ENCODE measurements at places on chromosomes 5 and 9. TPM values are rescaled to one million over a fixed set of nuclear protein-coding genes. Genes with fewer than 3 reads are reported as not detected.

- DNase-seq: peak; percentile 50
These were observed 76.5 kb upstream of the OLFM1 start for GRCh38 chr9:135010921-135011320.

- no peak for DNase-seq
These were observed 100.4 kb downstream of the DAB2IP start for GRCh38 chr9:121751686-121752445.

- DNase-seq: no peak
These were observed 6.0 kb downstream of the MRPS2 start for GRCh38 chr9:135506327-135507103.

TAS2R1 gene
- total RNA-seq: not detected

GRCh38 chr5:141223112-141223783 is at the start of gene PCDHB14:
PCDHB14 (plus strand) TSS chr5:141223343; CDS start chr5:141223506, 163 bp downstream.
- DNase-seq: no peak

DNA sequence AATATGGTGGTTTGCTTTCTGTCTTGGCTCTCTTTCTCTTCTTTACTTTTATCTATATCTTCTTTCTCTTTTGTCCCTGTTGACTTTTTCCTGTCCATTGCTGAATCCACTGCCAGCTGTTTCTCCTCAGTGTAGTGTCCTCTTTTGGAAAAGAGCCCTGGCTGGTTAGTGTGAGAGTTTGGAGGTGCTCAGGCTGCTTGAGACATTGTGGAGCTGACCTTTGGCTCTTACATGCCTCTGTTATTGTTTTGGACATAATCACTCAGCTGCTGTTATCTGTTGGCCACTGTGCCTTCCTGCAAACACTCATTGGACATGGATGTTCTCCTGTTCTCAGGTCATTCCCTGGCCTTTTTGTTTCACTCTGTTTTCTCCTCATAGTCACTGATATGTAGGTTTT is 295.4 kb upstream of the RIOK2 start:
- DNase-seq: peak; percentile 3

DNA sequence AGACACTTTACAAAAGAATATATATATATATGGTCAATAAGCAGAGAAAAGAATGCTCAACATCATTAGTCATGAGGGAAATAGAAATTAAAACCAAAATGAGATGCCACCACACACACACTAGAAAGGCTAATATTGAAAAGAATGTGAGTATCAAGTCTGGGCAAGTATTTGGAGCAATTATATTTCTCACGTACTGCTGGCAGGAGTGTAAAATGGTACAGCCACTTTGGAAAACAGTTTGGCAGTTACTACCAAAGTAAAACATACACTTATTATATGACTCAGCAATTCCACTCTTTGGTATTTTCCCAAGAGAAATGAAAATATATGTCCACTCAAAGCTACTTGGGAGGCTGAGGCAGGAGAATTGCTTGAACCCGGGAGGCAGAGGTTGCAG is 29.8 kb downstream of the NEUROG1 start:
- no peak for DNase-seq

DNA sequence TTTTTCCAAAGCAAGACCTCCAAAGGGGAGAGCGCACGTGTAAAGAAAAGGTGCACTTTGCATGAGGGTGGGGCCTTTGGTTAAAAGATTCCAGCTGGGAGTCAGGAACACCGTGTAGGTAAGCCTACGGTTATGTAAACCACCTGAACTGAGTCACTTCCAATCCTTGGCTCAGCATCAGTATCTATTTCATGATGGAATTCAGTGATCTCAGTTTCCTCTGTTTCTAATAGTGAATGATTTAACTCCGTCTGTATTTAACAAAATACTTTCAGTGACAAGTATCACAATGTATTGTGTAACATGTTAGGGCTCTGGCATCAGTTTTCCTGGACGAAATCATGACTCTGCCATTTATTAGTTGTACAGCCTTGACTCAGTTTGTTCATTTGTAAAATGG is 1.3 kb upstream of the SVEP1 start:
- no peak for DNase-seq

DNA sequence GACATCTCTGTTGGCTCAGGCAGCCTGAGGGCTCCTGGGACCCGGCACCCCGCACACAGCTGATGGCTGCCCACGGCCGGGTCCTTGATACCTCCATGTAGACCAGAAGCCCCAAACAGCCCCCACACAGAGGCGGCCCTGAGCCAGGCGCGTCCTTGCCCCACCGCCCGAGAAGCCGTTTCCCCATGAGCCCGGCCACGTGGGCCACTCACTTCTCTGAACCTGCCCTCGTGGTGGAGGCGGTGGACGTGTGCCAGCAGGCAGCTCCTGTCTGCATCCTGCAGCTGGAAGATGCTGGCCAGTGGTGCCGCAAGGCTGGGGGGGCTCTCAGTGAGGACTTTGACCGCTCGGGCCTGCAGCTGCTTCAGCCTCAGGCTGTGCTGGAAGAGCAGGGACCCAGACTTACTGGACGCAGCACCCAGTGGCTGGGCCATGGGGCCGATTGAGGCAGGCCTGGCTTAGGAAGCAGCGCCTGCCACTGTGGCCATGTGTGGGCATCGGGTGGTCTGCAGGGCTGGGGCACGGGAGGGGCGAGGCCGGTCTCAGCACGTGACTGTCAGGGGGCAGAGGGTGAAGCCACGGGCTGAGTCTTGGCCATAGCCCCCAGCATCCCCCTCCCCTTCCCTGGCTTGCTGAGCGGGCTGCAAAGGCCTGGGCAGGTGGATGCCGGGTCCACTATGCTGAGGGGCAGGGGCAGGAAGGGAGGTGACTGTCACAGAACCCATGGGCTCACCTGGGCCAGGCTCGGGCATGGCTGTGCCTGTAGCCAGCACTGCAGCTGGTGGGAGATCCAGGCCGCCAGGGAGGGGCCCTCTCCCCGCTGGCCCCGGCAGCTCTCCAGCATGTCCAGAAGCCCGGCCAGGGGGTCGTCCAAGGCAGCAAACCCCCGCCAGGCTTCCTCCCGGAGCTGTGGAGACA is 50.0 kb downstream of the EXD3 start:
- peak; percentile 66 for DNase-seq
